ENCODE measurements at places on chromosomes 6 and 20.

- DNase-seq, result no peak
Observed at GRCh38 chr20:32480371-32481241, 104.5 kb downstream of the NOL4L start.

GRCh38 chr6:155079985-155080452 lies 84.9 kb downstream of the TIAM2 start:
- no peak for DNase-seq

GRCh38 chr6:158077676-158078075 lies 90.4 kb downstream of the SERAC1 start:
- DNase-seq, result no peak

DNA sequence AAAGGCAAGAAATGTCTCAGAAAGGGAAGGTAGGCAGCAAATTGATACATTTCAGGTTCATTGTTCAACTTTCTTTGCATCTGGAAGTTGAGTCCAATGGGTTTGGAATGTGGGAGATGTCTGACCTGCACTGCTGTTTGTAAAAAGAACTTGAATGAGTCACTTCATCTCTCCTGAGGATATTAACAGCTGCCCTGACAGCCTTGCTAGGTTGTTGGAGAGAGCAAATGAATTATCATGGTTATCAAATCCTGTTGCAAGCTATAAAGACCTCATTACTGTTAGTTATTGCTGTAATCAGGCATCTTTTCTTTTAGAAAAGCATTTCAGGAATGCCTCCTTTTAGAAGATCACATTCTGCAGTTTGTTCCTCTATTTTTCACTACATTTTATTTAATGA lies 23.0 kb upstream of the FLRT3 start:
- no peak for DNase-seq

DNA sequence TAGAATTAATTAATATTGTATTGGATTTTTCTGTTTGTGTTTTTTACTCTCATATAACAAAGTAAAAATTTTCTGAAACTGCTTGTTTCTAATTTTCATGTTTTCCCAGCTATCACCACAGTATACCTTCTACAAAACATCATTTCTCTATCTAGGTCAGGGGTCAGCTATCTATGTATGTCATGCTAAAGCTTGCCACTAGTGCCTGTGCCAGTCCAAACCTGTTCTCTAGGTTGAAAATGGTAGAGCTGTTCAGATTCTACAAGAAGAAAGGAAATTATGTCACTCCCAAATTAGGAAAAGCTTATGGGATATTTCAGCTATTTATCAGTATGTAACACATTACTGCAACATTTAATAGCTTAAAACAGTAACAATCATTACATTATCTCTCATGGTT lies 5.8 kb upstream of the ME1 start:
- no peak for DNase-seq

DNA sequence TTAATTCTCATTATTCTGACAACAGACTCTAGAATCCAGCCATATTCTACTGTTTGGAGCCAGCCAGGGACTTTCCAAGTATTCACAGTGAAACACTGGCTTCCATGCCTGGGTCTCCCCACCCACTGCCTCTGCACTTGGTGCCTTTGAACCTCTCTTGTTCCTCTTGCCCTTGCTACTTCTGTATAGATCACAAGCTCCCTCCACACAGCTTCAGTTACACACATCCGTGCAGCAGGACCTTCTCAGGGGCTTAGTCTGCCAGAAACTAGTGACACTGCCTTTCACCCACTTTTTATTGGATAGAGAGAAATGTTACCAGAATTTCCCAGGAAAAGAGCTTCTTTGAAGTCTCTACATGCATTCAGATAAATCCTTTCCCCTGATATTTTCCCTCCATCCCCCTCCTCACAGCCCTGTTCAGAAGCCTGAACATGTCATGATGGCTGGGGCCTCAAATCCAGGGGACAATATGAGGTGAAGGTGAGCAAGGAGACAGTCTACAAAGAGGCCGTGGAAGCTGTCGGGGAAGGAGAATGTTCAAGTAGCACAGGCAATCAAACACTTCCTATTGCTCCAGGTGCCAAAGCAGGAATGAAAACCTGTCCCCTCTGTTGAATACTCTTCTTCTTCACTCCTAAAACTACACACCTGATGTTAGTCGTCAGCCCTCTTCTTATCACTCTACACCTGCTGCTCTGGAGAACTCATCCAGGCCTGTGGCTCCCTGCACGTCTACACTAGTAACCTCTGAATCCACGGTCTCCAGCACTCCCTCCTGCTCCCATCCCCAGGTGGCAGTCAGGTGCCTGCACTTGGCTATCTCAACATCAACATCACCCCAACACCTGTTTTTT lies 20.2 kb upstream of the HLA-DOA start:
- DNase-seq, result no peak

- no peak for DNase-seq
Observed at GRCh38 chr6:137870744-137871247, 3.7 kb downstream of the TNFAIP3 start.

- DNase-seq, result no peak
Observed at GRCh38 chr20:25276533-25277050, 28.7 kb downstream of the PYGB start.

GRCh38 chr6:44176762-44177509 lies 18.3 kb downstream of the CAPN11 start:
- DNase-seq, result no peak

GRCh38 chr20:47319517-47320252 lies 36.8 kb downstream of the ZMYND8 start:
- no peak for DNase-seq

DNA sequence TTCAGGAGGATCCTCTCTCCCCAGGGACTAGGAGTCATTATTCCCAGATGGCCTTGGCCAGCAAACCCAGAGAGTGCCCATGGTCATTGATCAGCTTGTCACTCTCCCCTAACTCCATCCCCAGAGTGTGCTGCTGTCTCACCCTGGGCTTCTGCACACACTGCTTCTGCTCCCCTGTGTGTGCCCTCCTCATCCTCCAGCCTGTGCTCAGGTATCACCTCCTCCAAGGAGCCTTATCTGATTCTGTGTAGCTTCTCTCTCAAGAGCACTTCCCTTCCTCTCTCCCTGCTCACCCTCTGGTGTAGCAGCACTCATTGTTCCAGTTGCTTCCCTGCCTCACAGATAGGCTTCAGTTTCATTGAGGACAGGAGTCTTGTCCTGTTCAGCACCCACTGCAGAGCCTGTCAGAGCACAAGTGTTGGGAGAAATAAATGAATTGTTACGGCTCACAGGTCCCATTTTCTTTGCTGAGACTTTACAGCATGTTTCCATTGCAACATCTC lies 102.4 kb downstream of the JAG1 start:
- DNase-seq, result no peak

DNA sequence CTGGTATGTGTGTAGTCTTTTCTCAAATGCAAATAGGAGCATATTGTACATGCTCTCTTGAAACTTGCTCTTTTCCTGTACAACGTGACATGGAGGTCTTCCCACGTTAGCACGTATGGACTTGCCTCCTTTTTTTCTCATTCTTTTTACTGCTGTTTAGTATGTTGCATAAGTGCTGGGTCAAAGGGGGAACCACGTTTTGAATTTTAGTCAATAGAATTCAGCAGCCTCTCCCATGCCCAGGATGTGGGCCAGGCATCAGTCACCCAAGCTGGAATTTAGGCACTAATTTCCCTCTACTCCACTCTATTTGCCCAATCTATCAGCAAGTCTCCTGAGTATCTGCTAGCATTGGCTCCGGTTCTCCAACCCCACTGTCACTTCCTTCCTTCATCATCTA lies 41.5 kb upstream of the RNF24 start:
- DNase-seq, result no peak

DNA sequence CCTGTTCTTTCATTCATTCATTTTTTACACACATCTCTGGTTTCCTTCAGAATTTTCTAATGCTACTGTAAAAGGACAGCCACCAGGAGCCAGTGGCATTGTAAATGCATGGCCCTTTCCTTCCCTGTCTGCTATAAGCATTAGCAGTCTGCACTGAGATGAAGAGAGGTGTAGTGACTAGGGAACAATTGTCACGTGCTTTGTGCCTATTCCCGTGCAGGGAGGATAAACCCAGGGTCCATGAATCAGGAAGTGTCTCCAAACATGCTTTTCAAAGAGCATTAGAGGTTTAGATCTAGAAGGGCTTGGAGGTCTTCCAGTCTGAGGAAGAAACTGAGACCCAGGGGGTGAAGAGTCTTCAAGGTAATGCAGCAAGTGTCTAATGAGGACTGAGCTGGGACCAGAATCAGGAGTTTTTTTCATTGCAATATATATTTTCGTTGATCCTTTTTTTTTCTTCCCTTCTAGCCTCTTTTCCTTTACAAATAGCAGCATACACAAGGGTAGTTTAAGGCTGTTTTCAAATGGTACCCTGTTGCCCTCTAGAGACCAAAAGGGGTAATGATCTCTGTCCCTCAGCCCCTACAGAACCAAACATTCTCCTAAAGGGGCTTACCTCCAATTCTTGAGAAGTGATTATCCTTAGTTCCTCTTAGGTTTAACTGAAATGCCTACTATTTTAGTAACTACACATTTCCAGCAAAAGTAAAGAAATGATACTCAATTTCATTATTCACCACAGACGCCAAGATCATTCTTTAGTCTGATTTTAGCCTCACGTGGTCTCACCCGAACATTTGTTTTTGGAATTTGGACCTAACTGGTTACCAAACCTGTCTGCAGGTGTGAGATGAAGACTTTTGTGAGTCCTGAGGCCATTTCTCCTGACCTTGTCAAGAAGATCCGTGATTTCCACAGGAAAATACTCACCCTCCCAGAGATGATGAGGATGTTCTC lies 6.6 kb downstream of the TRIM15 start:
- DNase-seq, result no peak

Measured in nucleus accumbens (tissue), 56 donors.